Mesangial cell (primary cell): ENCODE measurements at places on chromosomes 5 and 9. TPM values are rescaled to one million over a fixed set of nuclear protein-coding genes. Genes with fewer than 3 reads are reported as not detected.

CCNO gene
- 0.65 and 1.3 TPM in 2 replicates for total RNA-seq

FAM151B gene
- total RNA-seq, result 0.16 and 0.89 TPM in 2 replicates

FGF1 gene
- total RNA-seq, result 0.25 and 2.6 TPM in 2 replicates

PAPPA gene
- 8.4 and 9.5 TPM in 2 replicates for total RNA-seq

CTXN3 gene
- total RNA-seq, result not detected in 2 replicates

CDC25C gene
- total RNA-seq, result 1.3 and 20.2 TPM in 2 replicates

DMGDH gene
- 0.33 and 3.3 TPM in 2 replicates for total RNA-seq

PCDHGA2 gene
- total RNA-seq, result 1.1 and 4.1 TPM in 2 replicates

HAUS6 gene
- total RNA-seq, result 6.3 and 15.2 TPM in 2 replicates

PCSK1 gene
- 0.13 TPM in 1 of 2 replicates, not detected in the other for total RNA-seq

STKLD1 gene
- 0.49 and 1.3 TPM in 2 replicates for total RNA-seq

CCDC192 gene
- not detected in 2 replicates for total RNA-seq

EXOC3 gene
- total RNA-seq, result 21.2 and 24.0 TPM in 2 replicates

IL33 gene
- total RNA-seq, result not detected in 2 replicates

TAF11L5 gene
- total RNA-seq, result not detected in 2 replicates

CDH12 gene
- total RNA-seq, result 0.25 TPM in 1 of 2 replicates, not detected in the other

TAL2 gene
- 0.13 TPM in 1 of 2 replicates, not detected in the other for total RNA-seq

RHOBTB3 gene
- 57.8 and 107 TPM in 2 replicates for total RNA-seq

MARCHF3 gene
- total RNA-seq, result 1.5 and 3.1 TPM in 2 replicates

HMCN2 gene
- under 0.01 TPM in 1 of 2 replicates, not detected in the other for total RNA-seq

FOXI1 gene
- total RNA-seq, result not detected in 2 replicates
